ENCODE measurements at places on chromosomes 3 and 15. TPM values are rescaled to one million over a fixed set of nuclear protein-coding genes. Genes with fewer than 3 reads are reported as not detected.

CFAP100 gene
- polyA plus RNA-seq = not detected

IQCF6 gene
- not detected for polyA plus RNA-seq

RGMA gene
- polyA plus RNA-seq = 0.76 TPM

CADM2 gene
- 0.60 TPM for polyA plus RNA-seq

AZI2 gene
- polyA plus RNA-seq = 32.7 TPM

AADACL2 gene
- not detected for polyA plus RNA-seq

GTF2E1 gene
- polyA plus RNA-seq = 7.7 TPM

ANKUB1 gene
- polyA plus RNA-seq = not detected

CLRN1 gene
- not detected for polyA plus RNA-seq

IRAK2 gene
- polyA plus RNA-seq = 8.6 TPM

NR1I2 gene
- polyA plus RNA-seq = not detected

All from SK-N-SH (cell line).